Hematopoietic multipotent progenitor cell treated with erythropoietin and hydrocortisone succinate and interleukin-3 and kit ligand, for 8 days (in vitro differentiated cells): ENCODE measurements at places on chromosomes 16 and 17.

- DNase-seq = peak; percentile 72
Measured at GRCh38 chr16:85420501-85421337, 192.4 kb upstream of the GSE1 start.

- no peak for DNase-seq
Measured at GRCh38 chr17:35809855-35810461, 674 bp downstream of the TAF15 start.

- DNase-seq = no peak
Measured at GRCh38 chr17:43832168-43832975, 574 bp downstream of the MPP3 start.

- no peak for DNase-seq
Measured at GRCh38 chr16:3065742-3066439, 451 bp downstream of the IL32 start.

DNA sequence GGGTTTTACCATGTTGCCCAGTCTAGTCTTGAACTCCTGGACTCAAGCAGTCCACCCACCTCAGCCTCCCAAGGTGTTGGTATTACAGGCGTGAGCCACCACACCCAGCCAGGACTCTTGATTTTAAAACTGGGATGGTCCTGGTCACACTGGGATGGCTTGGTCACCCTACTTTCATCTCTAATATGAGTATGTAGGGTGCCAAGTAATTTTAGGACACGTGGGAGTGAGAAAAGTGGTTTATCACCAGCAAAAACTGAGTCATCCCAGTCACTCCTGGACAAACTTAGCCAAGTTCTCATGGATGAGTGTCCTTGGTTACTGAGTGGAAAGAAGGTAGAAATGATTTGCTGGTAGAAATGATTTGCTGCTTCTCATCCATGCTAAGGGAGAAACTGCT is 9.9 kb downstream of the CLEC19A start:
- DNase-seq = no peak

DNA sequence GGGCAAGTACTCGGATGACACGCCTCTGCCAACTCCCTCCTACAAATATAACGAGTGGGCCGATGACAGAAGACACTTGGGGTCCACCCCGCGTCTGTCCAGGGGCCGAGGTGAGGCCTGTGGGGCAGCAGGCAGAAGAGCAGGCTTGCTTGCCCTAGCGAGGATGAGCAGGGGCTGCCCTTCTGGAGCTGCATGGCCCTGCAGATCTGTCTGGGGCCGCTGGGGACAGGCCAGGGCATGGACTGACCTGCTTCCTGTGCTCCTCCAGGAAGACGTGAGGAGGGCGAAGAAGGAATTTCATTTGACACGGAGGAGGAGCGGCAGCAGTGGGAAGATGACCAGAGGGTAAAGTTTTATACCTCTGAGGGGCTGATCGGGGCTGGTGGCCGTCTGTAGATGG is 5.3 kb downstream of the DHX38 start:
- no peak for DNase-seq

DNA sequence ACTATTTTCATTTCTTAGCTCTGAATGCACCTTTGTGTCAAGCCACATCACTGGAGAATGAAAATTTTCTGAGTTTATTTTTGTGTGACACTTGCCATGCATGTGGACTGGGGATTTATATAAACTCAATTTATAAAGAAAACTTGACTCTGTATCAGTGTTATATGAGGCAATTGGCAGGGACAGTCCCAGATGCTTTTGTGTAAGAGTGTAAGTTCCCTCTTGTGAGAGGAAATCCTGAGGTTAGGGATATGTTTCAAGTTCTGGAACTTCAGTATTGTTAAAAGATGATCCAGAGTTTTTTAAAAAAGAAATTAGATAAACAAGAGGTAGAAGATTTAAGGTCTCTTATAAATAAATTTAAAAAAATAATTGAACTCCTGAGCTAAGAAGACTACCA is 10.9 kb upstream of the CCL8 start:
- no peak for DNase-seq

DNA sequence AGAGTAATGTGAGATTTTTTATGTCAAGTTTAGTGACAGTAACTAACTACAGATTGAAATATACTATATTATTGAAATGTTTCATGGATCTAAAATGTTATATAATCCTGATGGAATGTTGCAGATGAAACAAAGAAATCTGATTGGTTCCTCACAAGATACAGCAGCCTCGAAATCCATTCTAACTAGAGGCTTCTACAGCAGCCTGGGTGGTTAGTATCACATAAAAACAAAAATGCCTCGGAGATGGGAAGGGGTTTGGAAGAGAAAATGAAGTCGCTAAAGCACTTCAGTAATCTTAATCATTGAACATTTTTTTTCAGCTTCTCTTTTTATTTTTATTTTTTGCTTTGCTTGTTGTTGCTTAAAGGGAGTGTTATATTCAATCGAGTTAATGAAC is 75.2 kb downstream of the TANC2 start:
- DNase-seq = no peak

GRCh38 chr16:67748834-67749233 is 29.7 kb upstream of the GFOD2 start:
- no peak for DNase-seq

DNA sequence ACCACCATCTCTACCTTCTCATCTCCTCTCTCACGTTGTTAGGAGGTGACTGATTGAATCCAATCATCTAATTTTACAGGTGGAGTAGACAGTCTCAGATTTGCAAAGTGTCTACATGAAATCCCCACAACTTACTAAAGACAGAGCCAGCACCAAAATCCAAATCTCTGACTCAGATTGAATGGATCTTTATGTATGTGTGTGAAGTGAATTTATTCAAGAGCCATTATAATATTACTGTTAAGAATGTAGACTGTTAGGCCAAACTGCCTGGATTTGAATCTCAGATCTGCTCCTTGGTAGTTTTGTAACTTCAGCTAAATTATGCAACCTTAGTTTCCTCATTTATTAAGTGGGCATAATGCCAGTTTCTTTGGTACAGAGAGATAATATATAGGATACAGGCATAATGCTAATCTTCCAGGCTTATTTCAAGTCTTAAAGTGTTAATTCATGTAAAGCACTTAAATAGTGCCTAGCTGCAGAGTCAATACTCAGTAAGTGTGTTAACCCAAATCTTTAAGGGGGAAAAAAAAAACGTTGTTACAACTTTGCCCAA is 12.7 kb downstream of the CNEP1R1 start:
- peak; percentile 38 for DNase-seq

DNA sequence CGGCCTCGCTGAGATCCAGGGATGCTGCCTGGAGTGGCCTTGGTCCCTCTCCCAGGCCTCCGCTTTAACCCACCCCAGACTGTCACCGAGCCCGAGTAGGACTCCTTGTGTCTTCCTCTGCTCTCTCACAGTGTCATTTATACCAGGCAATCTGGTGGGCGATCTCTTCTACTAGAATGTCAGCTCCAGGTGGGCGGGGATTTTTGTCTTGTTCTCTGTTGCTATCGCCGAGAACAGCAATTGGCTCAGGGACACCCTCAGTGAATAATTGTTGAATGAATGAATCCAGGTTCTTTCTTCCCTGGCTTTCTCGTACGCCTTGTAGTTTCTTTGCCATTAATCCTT is 591 bp downstream of the DHX38 start:
- DNase-seq = peak; percentile 53

DNA sequence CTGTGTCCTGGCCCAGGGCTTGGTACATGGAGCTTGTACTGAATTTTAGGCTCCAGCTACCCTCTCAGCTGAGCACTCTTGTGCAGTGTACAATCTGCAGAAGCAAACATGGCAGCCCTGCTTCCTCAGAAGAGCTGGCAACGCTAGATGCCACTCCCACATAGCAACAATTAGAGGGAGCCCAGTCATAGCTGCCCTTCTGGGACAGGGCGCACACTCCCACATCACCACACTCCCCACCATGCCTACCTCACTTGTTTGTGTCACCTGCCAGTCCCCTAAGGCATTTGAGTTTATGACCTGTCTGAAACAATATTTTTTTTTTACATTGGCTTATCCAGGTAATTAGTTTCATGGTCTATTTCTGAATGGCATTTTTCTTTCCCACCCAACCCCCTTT is 72.3 kb downstream of the C17orf67 start:
- DNase-seq = no peak

- no peak for DNase-seq
Measured at GRCh38 chr17:81139428-81139827, 25.9 kb upstream of the PVALEF start.

GRCh38 chr16:73170612-73171038 is 122.7 kb upstream of the ZFHX3 start:
- no peak for DNase-seq

- peak; percentile 28 for DNase-seq
Measured at GRCh38 chr17:7834542-7834956, 532 bp downstream of the KDM6B start.

GRCh38 chr17:50035421-50035879 is 20.5 kb upstream of the ITGA3 start:
- DNase-seq = no peak

DNA sequence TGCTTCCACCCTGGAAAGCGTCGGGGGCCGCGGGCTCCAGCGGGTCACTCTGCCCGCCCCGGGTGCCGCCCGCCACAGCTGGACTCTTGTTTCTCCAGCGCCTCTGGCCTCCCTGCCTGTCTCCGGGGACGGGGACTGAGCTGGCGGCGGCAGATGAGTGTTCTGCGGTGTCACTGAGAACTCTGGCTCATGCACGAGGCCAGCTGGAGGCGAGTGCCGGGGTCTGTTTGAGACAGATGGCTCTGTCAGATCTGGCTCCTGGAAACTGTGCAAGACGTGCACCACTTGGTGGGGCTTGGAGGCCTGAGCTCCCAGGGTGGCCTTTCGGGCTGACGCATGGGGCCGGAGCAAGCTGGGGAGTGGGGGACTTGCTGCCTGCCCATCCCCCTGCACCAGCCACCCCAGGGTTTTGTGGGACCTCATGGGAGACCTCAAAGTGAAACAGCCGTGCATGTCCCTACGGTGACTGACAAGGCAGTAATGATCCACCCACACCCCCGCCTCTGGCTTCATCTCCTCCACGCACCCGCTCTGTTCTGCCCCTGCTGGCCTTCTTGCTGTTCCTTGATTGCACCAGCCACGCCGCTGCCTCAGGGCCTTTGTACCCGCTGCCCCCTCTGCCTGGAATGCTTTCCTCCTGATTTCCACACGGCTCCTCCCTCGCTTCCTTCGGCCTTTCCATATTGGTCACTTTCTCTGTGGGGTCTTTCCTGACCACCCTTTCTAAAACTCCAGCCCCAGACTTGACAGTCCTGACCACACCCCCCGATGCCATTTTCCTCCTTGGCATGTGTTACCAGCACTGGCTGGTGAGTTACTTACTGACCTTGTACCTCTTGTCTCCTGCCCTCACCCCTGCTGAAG is 174.9 kb upstream of the CIBAR2 start:
- no peak for DNase-seq

DNA sequence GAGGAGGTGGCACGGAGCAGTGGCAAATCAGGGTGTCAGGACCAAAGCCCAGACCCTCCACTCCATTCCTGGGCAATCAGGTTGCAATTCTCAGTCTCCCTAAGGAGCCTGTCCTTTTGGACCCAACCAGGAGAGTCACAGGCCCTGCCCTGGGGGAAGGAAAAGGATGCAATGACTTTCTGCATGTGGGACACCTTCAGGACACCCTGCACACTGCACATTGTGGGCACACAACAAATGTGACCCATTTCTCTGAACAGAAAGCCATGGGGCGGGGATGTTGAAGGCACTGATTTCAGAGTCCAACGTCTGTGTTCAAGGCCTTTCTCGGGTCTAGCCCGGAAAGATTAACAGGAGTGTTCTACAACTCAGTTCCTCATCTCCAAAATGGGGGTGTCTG is 286.2 kb upstream of the FOXF1 start:
- DNase-seq = no peak

DNA sequence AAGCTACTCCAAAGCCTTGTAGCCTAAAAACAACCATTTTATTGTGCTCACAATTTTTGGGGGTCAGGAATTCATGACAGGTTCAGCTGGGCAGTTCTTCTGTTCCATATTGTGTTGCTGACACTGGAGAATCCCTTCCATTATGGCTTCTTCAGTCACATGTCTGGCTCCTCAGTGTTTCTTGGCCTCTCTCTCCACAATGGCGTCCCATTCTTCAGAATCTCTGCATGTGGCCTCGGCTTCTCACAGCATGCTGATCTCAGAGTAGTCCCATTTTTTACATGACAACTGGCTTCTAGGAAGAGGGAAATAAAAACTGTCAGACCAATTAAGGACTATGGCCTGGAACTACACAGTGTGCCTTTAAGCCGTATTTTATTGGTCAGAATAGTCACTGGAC is 49.7 kb downstream of the NF1 start:
- DNase-seq = no peak

DNA sequence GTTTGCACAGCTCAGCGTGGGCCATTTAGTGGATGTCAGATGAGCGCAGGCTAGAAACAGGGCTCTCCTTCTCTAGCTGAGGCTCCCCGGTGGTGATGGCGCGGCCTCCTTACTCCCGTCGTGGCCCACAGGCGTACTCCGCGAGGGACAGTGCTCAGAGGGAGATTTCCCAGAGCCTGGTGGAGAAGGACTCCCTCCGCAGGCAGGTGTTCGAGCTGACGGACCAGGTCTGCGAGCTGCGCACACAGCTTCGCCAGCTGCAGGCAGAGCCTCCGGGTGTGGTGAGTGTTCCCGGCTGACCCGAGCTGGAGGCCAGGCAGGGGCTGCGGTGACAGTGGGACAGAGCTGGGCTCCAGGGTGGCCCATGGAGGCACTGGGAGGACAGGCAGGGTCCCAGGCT is 21.4 kb downstream of the CARD14 start:
- no peak for DNase-seq

DNA sequence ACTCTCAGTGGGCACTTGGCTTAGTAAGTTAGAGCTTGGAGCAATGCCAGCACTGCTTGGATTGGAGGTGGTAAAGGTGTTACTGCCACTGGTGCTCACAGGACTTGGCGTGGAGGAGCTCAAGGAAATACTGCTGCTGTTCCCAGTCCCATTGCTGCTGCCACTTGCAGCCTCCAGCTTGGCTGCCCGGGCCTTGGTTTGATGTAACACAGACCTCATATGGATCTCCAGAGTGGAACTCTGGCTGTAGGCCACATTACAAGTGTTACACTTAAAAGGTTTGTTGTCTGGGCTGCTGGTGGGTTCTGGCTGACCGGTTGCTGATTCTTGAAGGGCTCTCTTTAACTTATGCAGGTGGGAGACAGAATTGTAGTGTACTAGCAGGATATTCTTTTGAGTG is 250.3 kb downstream of the ZFHX3 start:
- no peak for DNase-seq

GRCh38 chr16:19583665-19584300 is 28.3 kb downstream of the VPS35L start:
- DNase-seq = peak; percentile 57

DNA sequence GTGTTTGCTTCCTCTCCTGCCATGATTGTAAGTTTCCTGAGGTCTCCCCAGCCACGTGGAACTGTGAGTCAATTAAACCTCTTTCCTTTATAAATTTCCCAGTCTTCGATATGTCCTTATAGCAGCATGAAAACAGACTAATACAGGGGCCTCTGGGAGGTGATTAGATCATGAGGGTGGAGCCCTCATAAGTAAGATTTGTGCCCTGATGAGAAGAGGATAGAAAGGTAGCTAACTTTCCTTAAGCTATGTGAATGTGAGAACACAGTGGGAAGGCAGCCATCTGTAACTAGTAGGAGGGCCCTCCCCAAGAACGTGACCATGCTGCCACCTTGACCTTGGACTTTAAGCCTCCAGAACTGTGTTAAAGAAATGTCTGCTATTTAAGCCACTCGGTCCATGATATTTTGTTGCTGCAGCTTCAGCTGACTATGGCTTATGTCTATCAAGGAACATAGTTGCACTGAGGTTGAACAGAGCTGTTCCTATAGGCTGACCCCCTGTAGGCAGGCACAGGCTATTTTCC is 30.7 kb downstream of the WWOX start:
- DNase-seq = no peak

- no peak for DNase-seq
Measured at GRCh38 chr17:64515419-64515818, 8.6 kb downstream of the CEP95 start.
